ENCODE measurements at places on chromosomes 11 and 22.

DNA sequence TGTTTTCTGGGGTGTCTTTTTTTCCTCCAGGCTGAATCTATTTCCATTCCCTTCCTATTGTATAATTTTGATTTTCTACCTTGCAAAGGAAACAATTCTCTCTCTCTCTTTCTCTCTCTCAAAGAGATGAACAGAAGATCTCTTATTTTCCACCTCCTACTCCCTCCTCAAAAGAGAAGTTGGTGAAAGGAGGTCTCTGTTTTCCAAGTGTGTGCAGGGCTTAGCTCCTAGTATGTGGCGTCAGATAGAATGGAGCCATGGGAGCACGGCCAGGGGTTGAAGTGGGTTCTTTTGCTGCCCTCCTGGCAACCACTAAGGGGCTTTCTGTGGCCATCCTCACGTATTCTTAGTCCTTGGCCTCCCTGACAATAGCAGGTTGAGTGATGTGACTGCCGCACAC lies 480 bp downstream of the TRIM34 start:
- DNase-seq = peak; percentile 8

DNA sequence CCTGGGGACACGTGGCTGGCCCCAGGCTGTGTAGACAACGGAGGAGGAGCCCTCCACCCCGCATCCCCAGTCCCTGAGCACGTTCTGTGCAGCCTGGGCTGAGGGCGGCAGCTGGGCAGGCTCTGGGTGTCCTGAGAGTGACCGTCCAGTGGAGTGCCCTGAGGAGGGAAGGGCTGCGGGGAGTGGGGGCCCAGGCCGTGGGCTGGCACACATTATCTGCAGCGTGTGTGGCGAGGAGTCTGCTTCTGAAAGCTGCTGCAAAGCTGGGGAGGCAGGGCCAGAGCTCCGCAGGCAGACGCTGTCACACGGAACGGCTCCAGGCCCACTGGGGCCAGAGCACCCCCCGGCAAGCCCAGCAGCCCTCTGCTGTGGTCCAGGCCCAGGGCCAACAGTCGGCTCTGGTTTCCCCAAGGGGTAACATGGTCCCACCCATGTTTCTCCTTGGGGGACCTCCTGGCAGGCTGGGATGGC lies 835 bp upstream of the ANO9 start:
- no peak for DNase-seq

DNA sequence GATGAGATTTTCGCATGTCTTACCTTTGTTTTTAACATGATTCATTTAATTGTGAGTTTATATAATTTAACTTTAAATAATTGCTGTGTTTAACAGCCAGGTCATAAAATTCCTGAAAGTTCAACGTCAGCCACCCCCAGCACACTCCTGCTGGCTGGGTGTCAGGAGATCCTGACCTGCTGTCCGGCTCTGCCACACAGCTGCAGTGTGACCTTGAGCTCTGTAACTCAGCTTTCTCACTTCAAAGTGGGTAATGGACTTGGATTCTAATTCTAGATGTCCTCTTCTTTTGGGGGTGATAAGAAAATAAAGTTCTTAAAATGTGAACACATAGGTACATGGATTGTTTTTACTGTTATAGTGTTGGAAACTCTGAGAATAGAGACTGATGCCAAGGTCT lies 10.9 kb downstream of the VPS26B start:
- DNase-seq = no peak

DNA sequence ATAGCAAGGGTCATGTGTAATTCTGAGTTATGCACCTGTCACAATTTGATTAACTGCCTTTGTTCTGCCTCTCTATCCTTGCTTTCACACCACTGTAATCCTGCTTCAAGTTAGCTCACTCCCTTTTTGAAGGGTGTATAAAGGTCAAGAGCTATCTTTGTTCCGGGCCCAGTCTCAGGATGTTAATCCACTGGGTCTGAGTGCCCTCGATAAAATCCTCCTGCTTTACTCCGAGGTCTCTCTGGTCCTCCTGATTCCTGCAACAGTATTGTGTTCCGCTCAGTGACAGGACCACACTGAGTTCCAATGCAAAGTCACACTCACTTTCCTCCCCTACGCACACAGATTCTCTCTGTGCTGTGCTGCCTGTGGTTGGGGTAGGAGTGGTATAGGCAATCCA lies 186.5 kb downstream of the DYNC2H1 start:
- DNase-seq = no peak

- DNase-seq = no peak
Measured at GRCh38 chr11:73164803-73165540, 22.9 kb upstream of the FCHSD2 start.

DNA sequence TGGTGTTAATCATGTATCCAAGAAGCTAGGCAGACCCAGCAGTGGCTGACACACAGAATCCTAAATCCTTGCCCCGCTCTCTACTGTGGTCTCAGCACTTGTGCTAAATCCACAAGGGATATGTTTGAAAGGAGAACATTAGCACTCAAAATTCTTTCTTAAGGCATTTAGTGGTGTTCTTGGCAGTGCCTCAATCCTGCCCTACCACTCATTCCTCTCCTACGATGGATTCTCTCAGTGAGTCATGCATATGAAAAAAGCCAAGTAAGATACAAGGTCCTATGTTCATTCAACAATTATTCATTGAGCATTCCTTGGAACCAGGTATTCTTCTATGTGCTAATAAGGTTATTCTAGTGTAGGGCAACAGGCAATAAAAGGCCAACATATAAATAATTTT lies 31.2 kb downstream of the RRP8 start:
- DNase-seq = no peak

DNA sequence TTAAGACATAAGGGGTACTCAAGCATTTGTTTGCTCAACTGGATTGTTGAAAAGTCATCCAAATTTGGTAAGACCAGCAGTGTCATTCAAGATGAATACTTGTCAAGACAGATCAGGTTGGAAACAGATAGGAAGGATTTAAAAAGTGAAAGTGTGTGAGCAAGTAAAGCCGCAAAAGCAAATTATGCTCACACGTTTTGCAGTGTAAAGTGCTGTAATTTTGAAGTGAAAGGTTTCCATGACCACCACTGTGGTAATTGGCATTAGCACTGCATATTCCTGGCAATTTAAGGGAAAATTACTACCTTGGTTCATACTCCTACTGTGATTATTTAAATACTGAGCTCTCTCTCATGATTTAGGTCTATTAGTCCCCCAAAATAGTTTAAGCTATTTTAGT lies 704.1 kb upstream of the CCDC179 start:
- DNase-seq = no peak

- no peak for DNase-seq
Measured at GRCh38 chr22:44333847-44334635, 21.3 kb upstream of the SHISAL1 start.

- DNase-seq = peak; percentile 93
Measured at GRCh38 chr11:120184946-120185705, 25.7 kb upstream of the OAF start.

DNA sequence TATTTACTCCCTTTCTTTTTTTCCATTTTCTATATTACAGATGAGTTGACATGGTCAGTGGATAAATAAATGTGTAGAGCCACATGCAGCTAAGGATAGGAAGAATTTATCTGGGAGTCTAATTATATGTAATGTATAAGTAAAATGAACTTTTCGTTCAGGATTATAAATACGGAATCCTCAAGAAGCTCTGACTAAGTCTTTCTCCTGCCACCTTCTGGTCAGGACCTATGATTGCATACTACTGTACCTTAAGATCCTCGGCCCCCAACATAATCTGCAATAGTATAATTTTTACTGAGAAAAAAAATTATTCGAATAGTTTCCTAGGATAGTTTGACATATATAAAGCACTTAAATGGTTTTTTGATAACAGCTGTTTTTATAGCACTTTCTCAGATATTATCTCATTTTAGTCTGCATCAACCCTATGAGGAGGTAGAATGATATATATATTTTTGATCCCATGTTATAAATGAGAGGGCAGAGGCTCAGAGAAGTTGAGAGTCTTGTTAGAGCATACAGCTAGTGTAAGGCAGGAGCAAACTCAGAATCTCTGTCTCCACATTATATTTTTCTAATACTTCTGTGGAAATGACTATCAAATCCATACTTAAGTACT lies 36.1 kb downstream of the CCDC90B start:
- DNase-seq = peak; percentile 51
